ENCODE measurements at places on chromosomes 6 and 20.

GRCh38 chr20:45211569-45212474 lies 5.0 kb downstream of the SEMG1 start:
- no peak for DNase-seq

GRCh38 chr6:88167352-88167937 lies 1.3 kb upstream of the CNR1 start:
- DNase-seq: no peak

- peak; percentile 83 for DNase-seq
Observed at GRCh38 chr20:63686492-63687321, 9.7 kb upstream of the TNFRSF6B start.

GRCh38 chr6:6006428-6007365 lies at the start of gene NRN1:
Gene NRN1, minus strand, starts transcription at chr6:6006925. Its CDS starts 176 bp downstream, at chr6:6006749.
- peak; percentile 82 for DNase-seq

- no peak for DNase-seq
Observed at GRCh38 chr6:140345935-140346334, 971.5 kb upstream of the CITED2 start.

DNA sequence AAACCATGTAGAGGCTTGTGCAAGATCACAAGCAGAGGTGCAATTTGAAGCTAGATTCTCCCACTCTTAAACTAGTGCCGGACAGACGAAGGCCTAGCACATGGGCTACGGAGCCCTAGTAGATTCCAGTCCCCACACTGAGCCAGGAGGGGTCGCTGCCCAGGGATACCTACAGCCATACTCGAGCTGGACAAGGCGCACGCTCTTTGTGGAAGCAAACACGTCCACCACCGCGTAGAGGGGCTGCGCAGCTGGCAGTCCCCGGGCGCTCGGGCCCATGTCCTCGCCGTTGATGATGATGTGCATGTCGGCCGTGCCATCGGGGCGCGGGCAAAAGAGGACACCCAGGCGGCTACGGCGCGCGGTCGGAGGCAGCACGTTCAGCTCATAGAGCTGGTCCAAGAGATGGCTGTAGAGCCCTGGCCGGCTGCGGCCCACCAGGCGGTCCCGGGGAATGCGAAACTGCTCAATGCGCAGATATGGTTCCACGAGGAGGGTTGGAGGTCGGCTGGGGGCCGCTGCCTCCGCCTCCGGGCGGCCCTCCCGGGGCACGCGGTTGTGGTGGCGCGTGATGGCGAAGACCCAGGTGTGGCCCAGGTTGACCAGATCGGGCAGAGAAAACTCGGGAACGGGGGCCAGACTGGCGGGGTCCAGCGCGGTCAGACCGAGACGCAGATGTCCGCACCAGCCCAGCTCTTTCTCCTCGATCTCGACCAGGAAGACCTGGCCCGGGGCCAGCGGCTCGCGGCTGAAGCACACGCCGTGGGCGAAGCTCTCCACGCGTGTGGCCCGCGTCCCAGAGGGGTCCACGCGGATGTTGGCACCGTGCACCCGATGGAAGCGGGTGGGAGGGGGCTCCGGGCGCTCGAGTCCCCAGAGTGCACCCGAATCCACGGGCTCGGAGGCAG lies 677 bp downstream of the NEURL2 start:
- DNase-seq: peak; percentile 76

Data from AG08395 (cell line).